ENCODE measurements at places on chromosomes 2 and 18.

GRCh38 chr2:126932529-126932928 is 33.8 kb downstream of the TEX51 start:
- no peak for DNase-seq

DNA sequence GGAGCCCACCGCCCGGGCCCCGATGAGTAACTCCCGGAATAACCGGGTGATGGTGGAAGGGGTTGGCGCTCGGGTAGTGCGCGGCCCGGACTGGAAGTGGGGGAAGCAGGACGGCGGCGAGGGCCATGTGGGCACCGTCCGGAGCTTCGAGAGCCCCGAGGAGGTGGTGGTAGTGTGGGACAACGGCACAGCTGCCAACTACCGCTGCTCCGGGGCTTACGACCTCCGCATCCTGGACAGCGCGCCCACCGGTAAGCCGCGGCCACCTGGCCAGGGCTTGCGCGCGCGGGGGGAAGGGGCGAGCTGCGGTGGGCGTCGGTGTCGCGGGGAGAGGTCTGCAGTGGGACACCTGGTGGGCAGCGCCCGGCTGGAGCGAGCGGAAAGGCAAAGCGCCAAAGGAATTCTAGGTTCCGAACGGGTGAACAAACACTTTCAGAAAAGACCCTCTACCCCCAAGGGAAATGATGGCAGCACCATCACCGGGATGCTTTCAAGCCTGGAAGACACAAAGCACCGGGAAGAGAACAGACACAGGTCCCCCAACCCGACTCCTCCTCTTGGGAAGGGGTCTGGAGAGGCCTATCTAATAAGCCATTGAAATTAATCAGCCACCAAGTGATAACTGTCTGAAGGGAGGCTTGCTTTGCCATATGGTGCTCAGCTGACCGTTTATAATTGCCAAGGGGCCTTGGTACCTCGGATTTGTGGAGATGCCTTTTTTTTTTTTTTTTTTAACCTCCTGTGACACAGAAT is 1.1 kb downstream of the MIB1 start:
- no peak for DNase-seq

- DNase-seq, result no peak
These were observed 5.0 kb downstream of the NT5DC4 start for GRCh38 chr2:112725545-112726457.

- no peak for DNase-seq
These were observed 11.5 kb downstream of the SPRED2 start for GRCh38 chr2:65420712-65421431.

GRCh38 chr2:219461047-219461514 is 26.4 kb downstream of the SPEG start:
- no peak for DNase-seq

DNA sequence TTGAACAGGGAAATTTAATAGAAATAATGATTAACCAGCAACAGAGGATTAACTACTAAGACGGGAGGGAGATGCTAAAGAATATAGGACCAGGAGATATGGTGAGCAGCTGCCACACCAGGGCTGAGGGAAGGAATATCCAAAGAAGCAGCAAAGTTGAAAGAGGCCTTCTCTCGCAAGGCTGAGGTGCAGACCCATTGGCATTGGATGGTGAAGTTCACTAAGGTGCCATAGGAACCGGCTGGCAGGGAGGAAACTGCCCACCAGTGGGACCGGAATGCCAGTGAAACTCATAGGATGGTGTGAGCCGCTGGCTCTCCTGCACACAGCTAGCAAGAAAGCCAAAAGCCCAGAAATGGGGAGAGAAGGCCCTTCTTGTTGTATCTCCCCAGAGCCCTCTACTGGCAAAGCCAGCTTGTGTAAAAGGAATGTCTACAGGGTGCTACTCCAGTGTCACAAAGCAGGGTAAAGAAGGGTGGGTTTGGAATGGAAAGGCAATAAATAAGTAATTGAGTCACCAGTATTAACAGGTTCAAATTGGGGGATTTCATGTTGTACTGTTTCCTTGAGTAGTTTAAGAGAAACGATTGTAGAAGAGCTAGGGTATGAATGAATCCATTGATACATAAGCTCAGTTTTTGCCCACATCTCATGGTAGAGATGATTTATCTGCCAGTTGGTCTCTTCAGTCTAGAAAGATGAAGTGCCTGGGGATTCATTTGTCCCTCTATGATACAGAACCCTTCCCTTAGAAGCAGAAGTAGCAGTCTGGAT is 36.0 kb downstream of the FARP2 start:
- DNase-seq, result no peak

DNA sequence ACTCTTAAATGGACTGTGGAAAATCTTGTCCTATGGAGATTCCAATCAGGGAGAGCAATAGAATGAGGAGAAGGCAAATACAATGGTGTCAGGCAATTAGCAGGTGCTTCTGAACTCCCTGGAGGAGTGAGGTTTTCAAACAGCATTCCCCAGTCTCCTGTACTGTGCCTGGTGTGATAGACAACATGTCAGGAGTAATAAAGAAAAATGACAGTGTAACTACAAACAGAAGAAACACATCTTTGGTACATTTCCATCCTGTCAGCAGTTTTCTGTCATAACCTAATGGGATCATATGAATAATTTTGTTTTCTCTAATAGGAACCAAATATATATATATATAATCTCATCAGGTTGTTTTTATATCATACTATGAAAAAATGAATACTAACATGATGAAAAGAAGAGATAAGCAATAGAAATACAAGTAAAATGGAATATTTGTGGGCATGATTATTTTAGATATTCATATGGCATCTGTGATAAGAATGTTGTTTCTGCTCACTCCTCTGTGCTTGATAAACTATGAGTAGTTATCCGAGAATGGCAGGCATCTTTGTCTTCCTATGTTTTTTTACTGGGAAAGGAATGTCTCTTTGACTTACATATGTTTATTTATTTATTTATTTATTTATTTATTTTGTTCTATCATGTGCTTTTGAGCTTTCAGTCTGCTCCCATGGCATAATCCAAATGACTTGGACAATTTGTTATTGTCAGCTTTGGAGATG is 441.7 kb downstream of the TXNL1 start:
- DNase-seq, result no peak
